Stimulated activated CD4-positive, alpha-beta T cell treated with anti-CD3 and anti-CD28 coated beads, Interleukin-1b, Interleukin-23, amount 100 ng/mL, for 1 hour (primary cell): ENCODE measurements at places on chromosomes 16 and 17.

GRCh38 chr17:33481652-33482051 is 188.6 kb upstream of the ASIC2 start:
- no peak for DNase-seq

- no peak for DNase-seq
These were observed 89.8 kb downstream of the CYB561 start for GRCh38 chr17:63356337-63356757.

- DNase-seq = no peak
These were observed 3.2 kb downstream of the SOST start for GRCh38 chr17:43755389-43755875.

DNA sequence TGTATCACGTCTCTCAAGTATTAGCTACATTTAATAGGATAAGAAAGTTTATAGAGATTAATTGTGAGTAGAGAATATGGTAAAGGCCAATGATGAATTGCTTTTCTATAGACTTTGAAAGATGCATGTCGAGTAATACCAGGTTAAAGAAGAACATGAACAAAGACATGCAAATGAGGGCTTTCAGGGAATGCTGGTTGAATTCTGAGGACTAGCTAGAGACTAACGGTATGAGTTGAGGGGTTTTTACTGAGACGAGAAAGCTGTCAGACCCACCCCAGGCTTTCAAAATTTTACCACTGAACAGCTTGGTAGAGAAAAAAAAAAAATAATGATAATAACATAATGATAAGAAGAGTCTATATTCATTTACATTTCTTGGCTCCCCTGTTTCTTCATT is 796.0 kb upstream of the CDH8 start:
- DNase-seq = no peak

DNA sequence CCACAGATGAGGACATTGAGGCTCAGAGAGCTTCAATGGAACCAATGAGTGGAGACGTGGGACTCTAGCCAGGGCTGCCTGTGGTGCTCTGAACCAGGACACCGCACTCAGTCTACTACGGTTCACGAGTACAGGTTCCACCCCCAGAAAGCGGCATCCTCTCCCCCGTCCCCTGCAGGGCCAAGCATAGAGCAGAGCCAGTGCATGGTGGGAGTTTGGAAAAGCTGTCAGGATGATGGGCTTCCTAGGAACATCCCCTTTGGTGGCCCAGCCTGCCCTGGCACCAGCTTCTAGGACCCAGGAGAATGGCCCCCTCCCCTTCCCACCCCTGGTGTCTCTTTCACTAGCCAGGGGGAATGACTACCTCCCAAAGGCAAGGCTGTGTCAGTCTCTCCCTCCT is 8.4 kb downstream of the ZNF319 start:
- DNase-seq = no peak
